ENCODE measurements at places on chromosomes 6 and 20.

- no peak for DNase-seq
Observed at GRCh38 chr20:64254156-64254555, 1.4 kb upstream of the PCMTD2 start.

- DNase-seq, result no peak
Observed at GRCh38 chr20:63442100-63442493, 30.4 kb downstream of the KCNQ2 start.

DNA sequence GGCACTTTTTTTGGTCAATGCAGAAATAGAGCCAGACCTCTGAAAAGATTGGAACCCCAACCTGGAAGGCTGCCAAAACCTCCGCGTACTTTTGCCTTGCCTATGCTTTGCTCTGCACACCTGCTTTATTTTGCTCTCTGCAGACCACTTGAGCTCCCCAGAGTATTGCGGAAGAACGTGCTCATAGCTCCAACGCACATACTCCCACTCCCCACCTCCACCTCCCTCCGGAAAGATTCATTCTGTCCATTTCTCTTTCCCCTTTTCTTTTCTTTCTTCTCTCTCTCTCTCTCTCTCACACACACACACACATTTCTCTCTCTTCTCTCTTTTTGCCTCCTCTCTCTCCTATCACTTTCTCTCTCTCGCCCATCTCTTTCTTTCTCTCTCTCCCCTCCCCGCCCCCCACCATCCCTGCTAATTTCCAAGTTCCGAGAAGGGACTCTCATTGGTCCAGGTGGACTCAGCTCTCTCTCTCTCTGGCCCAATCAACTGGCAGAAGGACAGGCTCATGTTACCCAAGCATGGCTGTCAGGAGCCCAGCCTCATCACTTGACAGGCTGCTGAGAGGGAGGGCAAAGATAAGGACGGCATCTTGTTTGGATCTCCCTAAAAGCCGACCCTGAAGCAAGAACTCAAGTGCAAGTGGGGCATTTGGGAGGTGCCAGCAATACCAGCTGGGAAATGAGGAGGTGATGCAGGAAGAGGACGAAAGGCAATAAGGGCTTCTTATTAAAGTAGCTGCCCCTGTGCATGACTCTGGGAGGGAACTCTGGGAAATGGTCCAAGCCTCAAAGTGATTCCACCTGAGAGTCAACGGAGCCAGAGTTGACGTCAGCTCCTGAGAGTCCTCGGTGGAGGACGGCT, 246.1 kb downstream of the LY86 start:
- DNase-seq, result no peak

GRCh38 chr20:43900496-43900895, 14.2 kb upstream of the TOX2 start:
- no peak for DNase-seq

DNA sequence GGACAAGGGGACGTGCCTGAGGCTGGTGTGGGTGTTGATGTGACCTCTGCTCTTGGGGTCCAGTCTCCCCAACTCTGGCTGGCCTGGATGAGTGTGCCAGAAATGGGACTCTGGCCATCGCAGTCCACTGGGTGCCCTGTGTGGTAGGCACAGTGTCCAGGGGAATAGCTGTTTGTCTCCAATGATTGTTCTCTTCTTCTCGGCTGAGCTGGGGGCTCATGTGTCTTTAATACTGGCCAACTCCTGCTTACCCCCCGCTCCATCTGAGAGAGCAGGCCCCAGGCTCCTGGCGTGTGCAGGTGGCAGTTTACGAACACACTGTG, 45.0 kb downstream of the RBM38 start:
- DNase-seq, result no peak

- no peak for DNase-seq
Observed at GRCh38 chr20:15618110-15618509, 955.1 kb downstream of the KIF16B start.

DNA sequence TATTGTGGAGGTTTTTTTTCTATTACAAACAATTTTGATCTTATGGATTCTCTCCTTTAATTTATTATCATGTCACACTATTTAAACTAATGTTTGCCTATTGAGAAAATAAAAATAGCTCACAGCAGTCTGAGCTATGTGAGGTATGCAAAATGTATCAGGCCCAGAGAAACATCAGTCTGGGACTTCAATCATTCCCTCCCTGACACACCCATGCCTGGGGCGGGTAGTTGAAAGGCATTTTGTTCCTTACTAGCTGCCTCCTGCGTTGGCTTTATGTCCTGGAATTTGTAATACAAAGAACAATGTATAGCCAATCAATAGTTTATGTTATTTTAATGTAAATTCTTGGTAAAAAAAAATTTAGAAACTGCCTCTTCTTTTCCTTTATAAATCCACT, 403.3 kb downstream of the EPM2A start:
- no peak for DNase-seq

DNA sequence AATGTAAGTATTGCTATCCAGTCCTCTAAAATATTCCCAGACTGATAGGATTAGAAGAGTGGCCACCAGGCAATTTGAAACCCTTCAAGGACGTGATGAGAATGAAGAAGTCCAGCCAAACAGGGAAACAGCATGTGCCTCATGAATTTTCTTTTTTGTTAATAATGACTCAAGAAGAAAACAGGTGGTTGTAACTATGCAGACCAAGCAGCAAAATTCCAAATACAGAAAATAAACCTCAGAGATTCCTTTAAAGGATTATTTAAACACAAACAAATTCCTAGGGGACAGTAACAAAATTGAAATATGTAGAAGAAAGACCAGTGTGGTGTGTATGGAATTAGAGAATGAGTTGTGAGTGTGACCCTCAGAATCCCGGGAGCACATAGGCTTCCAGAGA, 239.2 kb downstream of the KCNQ5 start:
- peak; percentile 93 for DNase-seq

DNA sequence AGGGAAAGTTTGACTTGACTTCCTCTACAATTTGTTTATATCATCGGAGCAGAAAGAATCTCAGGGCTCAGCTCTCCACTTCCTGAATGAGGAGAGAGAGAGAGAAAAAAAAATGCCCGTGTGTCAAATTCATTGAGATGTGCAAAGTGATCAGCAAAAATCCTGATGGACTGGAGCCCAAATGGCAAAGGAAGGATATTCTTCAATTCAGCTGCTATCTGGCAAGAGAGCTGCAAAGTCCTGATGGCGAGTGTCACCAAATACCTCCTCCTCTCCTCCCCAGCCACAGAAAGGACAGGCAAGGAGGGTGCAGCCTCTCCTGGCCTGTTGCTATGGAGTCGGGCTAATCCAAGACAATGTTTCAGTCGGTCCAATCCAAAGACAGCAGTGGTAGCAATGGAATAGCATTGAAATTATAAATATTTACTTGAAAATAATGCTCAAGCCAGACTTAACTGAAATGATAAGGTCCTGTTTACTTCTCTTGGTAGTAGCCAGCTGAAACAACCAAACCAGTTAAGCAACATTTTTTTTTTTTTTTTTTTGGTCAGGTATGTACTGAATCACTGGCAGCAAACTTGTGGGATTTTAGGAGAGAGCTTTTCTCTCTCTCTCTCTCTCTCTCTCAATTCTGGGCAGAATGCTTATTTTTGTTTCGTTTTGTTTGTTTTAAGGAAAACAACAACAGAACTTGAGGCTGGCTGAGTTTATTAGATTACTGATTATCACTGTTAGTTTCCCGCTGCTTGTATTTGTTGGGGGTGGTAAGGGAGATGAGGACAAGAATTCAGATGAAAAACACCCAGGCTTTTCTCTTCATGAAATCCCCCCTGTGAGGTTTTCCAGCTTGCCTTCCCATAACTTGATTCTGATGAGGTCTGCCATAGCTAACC, 204.2 kb downstream of the BCAS1 start:
- peak; percentile 83 for DNase-seq

- DNase-seq, result no peak
Observed at GRCh38 chr6:130676773-130677144, 150.4 kb upstream of the SMLR1 start.

DNA sequence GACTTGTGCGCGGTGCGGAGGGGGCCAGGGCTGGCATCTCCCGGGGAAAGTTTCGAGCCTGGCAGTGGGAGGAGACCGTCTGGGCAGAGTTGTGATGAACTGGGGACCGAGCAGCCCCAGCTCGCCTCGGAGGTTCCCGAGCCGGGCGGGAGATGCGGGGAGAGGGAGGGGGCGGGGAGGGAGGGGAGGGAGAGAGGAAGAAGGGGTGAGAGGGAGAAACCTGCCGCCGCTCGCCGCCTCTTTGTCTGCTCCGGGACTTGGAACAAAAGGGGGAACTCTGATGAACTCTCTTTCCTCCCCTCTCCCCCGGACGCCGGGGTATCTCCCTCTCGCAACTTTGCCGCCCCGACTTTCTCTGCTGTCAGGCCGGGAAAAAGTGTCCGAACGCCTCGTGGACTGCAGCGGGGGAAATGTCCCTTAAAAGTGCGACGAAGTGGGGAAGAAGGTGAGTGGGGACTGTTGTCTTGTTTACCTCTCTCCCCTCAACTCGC, 72.7 kb downstream of the SOX4 start:
- no peak for DNase-seq

Measured in LHCN-M2 (cell line).